ENCODE measurements at places on chromosomes 11 and 22.

- DNase-seq = no peak
Observed at GRCh38 chr11:6567371-6567745, 36.1 kb downstream of the RRP8 start.

GRCh38 chr11:18578975-18579598 lies 9.4 kb downstream of the UEVLD start:
- no peak for DNase-seq

DNA sequence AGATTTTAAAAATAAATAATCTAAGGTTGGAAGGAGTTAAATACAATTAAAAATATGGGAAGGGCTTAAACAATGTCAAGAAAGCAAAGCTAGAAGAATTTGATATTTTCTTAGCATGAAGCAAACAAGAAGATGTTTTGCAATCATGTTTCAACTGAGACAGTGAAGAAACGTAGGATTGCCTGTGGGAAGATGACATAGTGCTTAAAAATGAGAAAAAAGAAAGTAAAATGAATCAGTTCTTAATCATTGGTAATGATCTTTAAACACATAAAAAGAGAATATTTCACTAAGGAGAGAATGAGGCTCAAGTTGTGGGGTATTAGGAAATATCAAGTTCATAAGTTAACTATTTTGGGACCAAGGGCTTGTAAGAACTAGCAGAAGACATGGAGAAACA lies 855.0 kb downstream of the METTL15 start:
- no peak for DNase-seq

DNA sequence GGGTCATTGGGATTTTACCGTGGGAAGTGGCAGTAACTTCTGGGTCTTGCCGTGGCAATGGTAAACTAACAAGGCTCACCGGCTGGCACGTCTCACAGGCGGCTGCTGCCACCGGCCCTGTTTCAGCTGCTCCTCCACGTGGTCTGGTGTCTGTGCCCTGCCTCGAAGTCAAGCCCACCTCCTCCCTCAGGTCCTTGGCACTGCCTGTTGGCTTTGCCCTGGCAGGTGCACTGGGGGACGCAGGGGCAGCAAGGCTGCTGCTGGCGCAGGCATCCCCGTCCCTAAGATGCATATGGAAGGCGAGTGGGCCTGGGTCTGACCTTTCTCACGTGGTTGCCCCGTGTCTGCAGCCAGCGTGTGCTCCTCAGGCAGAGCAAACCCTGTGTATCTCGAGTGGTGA lies 783.6 kb downstream of the BRD1 start:
- DNase-seq = no peak

- DNase-seq = no peak
Observed at GRCh38 chr11:93031386-93031785, 61.9 kb downstream of the MTNR1B start.

DNA sequence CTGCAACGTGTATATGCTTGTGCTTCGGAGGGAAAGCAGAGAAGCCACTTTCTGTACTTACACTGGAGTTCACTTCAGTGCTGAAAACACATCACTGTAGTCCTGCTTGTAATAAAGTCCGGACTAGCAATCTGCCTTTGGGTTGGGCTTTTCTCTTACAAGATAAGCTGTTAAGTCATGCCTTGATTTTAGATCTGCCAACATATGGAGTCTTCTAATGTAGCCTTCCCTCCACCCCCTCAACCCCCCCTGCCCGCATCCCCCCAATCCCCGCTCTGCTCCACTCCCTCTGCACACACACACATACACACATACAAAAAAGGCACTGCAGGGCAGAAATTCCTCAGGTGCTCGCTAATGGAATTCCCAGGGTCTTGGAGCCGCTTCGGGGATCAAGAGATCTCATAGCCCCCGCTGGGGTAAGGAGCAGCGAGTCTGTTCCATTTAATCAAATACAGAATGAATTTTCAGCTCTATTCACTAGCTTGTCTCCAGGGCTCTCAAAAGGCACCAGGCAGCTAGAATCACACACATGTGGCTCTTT lies 3.4 kb downstream of the CDON start:
- no peak for DNase-seq

DNA sequence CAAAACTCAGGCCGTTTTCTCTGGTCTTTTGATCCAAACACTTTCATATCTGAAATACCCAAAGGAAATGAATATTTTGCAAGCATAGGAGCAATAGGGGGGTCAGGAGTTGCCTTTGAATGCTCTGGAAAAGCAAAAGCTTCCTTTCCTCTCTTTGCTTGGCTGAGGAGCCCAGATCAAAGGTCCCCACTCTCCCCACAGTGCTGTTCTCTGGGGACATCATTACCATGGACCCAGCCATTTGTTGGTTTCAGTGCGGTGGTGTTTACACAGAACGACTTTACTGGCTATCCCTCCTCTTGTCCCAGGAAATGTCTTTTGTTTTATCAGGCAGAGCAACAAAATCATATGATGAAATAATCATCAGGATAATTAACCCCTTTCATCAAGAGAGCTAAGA lies 1089.1 kb downstream of the TBC1D22A start:
- DNase-seq = no peak

- no peak for DNase-seq
Observed at GRCh38 chr11:11589437-11589836, 32.4 kb downstream of the GALNT18 start.

DNA sequence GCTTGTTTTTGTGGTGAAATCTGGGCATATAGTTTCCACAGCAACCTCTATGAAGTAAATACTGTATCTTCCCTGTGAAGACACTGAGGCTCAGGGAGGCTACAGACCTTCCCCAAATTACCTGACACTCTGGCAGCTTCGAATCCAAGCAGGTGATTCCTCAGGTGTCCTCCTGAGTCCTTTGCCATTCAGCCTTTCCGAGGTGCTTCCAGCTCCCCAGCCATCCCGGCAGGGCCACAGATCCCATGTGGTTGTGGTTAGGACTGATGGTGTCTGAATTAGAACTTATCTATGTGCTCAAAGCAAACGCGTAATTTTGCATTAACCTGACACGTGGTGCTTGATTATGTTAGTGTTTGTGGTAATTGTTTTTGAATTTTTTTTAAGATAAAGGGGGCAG lies 785.6 kb downstream of the BRD1 start:
- DNase-seq = no peak

- DNase-seq = no peak
Observed at GRCh38 chr11:31607914-31608313, 98.3 kb downstream of the ELP4 start.

GRCh38 chr11:127997594-127997993 lies 589.8 kb downstream of the ETS1 start:
- DNase-seq = no peak

Data from NCI-H1694 (cell line).